ENCODE measurements at places on chromosomes 12 and 14.

GRCh38 chr12:8501720-8502119 is 11.6 kb upstream of the CLEC4D start:
- no peak for DNase-seq

DNA sequence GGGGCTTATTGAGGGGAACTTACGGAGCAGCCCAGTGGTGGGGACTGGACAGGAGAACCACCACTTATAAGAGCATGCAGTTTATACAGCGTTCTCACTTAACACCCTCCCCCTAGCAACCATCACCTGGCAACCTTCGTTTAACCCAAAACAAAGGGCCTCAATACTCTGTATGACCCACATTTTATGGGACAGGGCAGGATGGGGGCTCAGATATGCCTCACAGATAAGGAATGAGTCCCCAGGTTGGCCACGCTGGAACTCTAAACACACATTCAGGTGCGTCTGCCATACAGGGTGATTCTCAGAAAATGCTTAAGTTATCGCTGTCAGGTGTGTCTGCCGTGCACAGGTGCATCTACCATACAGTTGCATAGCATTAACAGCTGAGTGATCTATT is 99.2 kb downstream of the GCH1 start:
- DNase-seq: no peak

DNA sequence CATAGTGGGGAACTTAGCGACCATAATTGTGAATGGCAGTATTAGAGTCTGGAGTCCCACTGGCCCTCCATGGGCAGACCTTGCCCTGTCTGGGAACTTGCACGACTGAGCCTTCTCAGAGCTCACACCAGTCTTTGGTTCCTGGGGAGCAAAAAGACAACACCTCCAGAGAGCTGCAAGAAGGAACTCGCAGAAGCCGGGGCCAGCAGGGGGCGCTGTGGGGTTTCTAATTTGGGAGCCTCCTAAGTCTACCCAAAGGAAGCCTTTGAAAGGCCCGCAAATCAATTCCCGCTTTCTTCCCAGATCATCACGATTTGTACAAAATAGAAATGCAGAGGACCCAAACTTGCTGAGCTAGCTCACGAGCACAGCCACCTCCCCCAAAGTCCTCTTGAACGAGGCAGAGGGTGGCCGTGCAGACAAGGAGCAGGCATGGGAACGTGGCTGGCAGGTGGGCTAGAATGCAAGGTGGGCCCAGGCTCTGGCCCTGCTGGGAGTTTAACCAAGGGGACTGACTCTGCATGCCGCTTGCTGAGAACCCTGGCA is 46.3 kb upstream of the FBXO21 start:
- DNase-seq: peak; percentile 66

- no peak for DNase-seq
These were observed 72.9 kb downstream of the CDK17 start for GRCh38 chr12:96327346-96327745.

- no peak for DNase-seq
These were observed 701.4 kb downstream of the TMEM121 start for GRCh38 chr14:106227793-106228192.

GRCh38 chr14:60658211-60658690 is 9.0 kb upstream of the SIX1 start:
- DNase-seq: no peak

DNA sequence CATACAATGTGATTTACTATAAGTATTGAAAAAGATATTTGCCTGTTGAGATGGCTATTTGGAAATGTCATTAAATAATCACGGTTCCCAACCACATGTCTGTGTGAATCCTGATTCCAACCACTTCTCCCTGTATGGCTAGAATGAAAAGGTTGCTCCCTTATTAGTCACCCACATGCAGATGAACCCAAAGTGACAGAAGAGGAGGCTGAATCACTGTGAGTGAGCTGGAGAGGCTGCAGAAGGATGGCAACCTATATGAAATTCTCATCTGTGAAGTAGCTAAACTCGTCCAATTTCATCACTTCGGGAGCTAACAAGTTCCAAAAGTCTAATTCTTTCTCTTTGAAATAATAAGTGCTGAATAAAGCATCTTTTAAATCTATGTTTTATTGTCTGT is 300.5 kb downstream of the PRKD1 start:
- no peak for DNase-seq
